ENCODE measurements at places on chromosomes 3 and 15. TPM values are rescaled to one million over a fixed set of nuclear protein-coding genes. Genes with fewer than 3 reads are reported as not detected.
A peak's percentile ranks its signal among the peaks of the same experiment; 100 is the strongest.

CKMT1A gene
- total RNA-seq, result 8.2 TPM

- no peak for DNase-seq
Observed at GRCh38 chr15:41886741-41887140, 7.1 kb downstream of the SPTBN5 start.

DNA sequence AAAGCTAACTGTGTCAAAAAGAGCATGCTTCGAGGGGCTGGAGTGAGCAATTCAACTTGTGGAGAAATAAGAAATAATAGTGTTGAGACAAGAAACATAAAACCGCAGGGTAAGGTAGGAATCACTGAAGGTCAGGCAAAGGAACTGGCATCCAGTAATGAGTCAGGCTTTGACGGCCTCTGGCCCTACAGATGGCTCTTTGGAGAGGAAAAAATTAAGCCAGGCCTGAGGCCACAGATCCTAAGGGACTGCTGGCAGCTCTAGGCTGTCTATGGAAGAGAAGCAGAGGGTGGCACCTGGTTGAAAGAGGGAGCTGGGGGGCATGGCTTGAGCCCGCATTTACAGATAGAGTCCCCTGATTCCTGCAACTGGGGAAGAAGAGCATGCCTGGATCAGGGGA is 28.6 kb upstream of the ZSCAN2 start:
- no peak for DNase-seq

DNA sequence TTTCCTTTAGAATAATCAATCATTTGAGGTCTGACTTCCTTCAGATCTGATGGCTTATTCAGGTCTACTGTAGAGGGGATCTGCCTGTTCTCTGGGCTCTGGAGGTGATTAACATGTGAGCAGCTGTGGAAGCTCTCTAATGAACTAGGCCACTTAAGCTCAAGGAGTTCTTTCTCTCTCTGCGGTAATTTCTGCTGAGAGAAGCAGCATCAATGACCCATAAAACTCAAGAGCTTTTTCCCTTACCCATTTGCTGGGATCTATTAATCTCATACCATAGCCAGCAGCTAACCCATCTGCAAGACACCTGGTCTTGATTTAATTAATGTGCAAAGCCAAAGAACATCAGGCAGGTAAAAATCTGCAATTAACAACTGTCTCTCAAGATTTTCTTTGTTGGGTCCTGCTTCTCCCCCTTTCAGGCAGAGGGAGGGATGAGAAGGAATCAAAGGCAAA is 73.2 kb upstream of the DLG1 start:
- no peak for DNase-seq

DNA sequence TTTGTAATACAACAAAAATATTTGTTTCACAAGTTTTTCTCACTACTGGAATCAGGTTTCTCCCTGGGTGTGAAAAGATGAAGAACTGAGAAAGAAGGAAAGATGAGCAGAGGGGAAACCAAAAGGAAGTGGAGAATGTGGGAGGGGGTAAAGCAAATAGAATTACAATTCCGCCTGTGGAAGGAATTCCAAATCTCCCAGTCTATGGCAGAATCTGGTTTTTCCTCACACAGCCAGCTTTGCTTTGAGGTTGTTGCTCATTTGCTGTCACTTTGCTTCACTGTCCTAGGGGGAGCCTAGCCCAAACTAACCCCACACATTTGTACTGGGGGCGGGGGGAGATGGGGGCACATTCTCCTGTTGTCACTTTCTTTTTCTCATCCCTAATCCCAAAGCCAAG is 43.9 kb downstream of the RPL22L1 start:
- DNase-seq, result no peak

DNA sequence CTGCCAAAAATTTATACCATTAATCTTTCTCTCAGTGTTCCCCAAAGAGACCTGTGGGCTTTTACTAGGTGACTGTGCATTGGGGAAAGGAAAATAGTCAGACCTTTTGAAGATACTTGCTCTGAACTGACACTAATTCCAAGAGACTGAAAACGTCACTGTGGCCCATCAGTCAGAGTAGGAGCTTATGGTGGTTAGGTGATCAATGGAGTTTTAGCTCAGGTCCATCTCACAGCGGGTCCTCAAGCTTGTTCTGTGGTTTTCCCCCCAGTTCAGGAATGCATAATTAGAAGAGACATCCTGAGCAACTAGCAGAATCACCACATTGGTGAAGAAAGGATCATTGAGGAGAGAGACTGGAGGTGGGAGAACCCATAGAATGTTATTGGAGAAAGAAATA is 134.7 kb downstream of the SV2B start:
- DNase-seq, result no peak

DNA sequence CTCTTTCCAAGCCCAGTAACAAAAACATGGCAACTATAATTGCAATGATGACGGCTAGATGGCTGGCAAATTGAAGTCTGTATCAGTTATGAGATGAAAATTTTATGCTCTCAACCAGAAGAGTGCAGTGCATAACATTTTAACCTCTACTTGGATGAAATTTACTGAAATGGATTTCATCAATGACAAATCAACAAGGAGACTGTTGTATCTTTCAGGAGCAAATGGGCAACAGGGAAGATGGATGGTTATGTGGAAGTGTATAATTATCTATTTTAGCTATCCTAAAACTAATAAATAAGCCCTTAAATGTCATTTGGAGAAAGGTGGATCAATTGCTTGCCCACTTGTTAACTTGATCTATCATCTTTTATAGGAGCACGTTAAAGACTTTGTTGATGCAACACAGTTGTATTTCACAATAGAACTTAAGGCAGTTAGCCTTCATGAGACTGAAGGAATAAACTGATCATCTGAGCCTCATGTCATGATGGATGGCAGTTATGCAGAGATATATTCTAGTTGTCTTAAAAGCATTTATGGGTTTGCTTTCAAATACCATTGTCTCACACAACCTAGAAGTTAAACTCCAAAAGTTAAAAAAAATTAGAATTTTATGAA is 315.1 kb upstream of the TBC1D5 start:
- DNase-seq, result no peak

DNA sequence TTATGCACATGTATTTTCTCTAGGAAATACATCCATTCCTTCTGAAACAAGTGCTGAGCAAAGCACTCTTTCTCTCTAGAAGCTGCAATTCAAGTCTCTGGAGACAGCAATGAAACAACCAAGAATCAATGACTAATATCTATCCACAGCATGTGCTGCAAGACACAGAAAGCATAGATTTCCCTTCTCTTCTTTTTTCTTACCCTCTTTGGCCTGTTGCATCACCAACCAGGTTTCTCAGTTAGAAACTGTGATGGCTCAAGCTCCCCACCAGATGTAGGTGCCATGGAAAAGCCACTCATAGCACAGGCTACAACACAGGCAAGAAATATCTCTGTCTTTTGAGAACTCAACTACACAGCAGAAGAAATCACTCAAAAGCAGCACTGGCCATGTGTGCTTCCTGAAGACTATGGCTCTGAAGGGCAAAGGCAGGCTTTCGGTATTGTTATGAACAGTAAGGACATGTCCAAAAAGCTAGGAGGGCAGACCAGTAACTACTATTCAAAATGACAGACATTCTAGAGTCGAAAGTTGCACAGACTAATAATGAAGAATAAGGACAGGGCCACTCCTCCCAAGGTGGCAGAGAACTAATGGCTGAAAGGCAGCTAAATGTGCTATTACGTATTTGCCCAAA is 15.5 kb downstream of the ZDHHC3 start:
- no peak for DNase-seq

SLC12A1 gene
- 4.0 TPM for total RNA-seq

DNA sequence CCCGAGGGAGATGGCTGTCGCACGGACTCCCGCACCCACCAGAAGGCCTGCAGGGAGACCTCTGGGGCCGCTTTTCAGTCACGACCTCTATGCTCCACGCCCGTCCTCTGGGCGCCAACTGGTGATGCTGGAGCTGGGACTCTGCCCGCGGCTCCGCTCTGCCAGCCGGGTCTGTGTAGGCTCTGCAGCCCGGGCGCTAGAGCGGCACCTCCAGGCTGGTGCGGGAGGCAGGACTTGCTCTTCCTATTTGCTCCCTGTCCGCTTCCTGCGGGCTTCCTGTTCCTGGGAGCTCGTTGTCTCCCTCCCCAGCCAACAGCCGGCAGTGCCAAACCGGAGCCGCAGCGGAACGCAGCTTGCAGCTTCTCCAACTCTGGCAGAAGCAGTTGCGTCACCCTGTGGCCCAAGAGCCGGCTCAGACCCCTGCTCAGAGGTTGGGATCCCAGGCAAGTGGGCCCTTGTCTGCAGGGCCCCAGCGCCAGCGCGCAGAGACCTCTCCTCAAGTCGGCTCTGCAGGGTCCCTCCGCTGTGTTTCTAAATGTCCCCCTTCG is 285.9 kb downstream of the XXYLT1 start:
- DNase-seq, result peak; percentile 11

GRCh38 chr15:26739791-26740190 is 33.1 kb downstream of the GABRB3 start:
- no peak for DNase-seq

IL12A gene
- 1.1 TPM for total RNA-seq

- no peak for DNase-seq
Observed at GRCh38 chr3:89114841-89115223, 7.4 kb downstream of the EPHA3 start.

NR2E3 gene
- total RNA-seq, result 0.54 TPM

DNA sequence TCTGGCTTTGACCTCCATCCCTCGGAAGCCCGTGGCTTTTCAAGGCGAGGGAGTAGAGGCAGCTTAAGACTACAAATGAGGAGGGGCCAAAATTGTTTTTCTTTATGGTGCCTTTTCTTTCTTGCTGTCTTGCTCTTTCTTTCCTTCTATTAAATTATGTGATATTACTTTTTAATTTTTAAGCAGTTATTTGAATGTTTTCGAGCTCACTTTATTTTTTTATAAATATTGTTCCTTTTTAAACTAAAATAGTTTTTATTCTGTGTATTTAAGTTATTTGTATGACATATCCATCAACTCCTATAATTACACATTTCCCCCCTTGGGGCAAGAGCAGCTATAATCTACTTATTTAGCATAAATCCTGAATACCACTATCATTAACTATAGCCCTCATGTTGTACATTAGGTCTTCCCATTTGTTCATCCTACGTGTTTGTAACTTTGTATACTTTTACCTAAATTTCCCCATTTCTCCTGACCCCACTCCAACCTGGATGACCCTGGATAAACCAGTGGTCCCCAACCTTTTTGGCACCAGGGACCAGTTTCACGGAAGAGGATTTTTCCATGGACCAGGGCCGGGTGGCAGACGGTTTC is 622 bp upstream of the PLSCR1 start:
- no peak for DNase-seq

- DNase-seq, result peak; percentile 6
Observed at GRCh38 chr3:131328721-131329120, 52.9 kb upstream of the NUDT16 start.

PROK2 gene
- total RNA-seq, result 0.64 TPM

GRCh38 chr15:34259566-34259965 is 34.8 kb downstream of the EMC4 start:
- no peak for DNase-seq

DNA sequence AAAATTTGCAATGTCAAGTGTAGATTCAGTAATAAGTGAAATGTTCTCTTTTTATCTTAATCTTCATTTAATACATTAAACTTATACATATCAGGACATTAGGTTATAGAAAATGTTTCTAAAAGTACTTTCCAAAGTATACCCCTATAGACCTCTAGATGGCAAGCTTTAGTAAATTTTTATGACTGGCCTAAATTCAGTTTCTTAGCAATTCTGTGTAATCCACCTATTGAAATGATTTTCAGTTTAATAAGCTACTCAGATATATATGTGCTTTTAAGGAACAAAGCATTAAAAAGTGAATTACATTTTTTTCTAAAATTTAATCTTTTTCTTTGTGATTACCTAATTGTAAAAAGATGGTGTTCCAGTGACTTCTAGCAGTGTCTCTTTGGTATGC is 342.2 kb downstream of the GBE1 start:
- peak; percentile 44 for DNase-seq

GRCh38 chr15:55420171-55420866 is 12.0 kb downstream of the PIERCE2 start:
- DNase-seq, result peak; percentile 60

GRCh38 chr15:90138071-90138833 is 36.0 kb upstream of the IDH2 start:
- no peak for DNase-seq

Data from cerebellum (tissue), 4 donors.